GM12878 (cell line): ENCODE measurements at places on chromosomes 5 and 9. TPM values are rescaled to one million over a fixed set of nuclear protein-coding genes. Genes with fewer than 3 reads are reported as not detected.

- DNase-seq = no peak
Observed at GRCh38 chr5:15132816-15133405, 261.3 kb upstream of the ANKH start.

DNA sequence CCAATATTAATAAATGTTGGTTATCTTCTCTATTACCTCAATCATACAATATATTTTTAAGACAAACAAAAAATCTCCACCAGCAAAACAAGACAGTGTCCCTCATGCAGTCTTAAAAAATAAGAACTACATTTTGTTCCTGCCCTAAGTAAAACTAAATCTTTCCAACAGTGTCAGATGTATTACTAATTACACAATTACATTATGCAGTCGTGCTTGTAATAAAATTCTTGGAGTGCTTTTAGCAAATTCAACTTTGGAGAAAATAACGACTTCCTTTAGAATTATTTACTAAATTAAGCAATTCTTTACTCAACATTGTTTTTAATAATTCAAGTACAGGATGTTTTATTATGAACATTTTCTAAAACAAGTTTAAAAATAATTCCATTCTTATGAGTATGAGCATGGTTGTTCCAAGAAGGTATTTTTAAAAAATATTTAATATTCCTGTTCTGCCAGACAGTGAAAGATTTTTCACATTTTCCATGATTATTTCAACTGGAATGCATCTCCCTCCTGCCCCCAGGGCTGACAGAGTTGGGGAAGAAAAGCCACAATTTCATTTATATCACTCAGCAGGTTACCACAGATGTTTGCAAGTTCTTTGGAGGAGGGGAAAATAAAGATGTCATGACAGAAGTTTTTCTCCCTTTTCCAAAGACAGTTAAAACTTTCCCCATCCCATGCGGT is 137.9 kb downstream of the FAM114A2 start:
- DNase-seq = no peak

Gene TERT
- 5.6 and 6.1 TPM in 2 replicates for polyA plus RNA-seq

GRCh38 chr9:89453452-89453851 is 44.5 kb downstream of the SEMA4D start:
- DNase-seq = no peak

Gene PCDHA13
- polyA plus RNA-seq = not detected in 2 replicates

Gene N4BP3
- 3.4 and 3.7 TPM in 2 replicates for polyA plus RNA-seq

- peak; percentile 84 for DNase-seq
Observed at GRCh38 chr9:95822583-95823431, 52.7 kb upstream of the ERCC6L2 start.

GRCh38 chr9:7601739-7602138 is 197.8 kb downstream of the DMAC1 start:
- no peak for DNase-seq

DNA sequence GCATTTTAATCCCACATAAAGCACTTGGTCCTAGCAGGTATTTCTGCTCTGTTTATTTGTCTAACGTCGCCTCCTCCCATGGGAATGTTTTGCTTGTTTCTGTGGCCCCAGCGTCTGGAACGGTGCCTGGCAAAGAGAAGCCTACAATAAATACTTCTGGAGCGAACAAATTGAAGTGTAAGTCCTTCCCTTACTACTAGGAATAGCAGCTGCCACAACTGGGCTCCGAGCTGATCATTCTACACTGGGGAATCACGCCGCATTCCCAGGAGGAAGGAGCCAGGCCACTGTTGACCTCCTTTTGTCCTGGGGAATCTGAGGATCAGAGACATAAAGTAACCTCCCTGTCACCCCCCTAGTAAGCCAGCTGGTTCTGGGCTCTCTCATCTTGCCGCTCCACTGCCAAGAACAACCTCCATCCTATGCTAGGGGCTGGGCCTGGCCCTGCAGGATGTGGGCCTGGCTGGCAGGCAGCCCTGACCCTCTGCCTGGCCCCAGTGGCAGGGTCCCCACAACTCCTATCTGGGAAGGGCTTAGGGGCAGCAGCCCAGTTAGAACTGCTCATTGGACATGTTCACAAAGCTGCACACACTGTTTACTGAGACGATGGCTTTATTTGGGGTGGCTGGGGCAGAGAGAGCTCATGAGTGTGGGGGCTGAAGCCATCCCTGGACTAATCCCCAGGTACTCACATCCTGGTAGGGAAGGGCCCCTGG is 82.8 kb downstream of the GTF3C4 start:
- no peak for DNase-seq

- peak; percentile 61 for DNase-seq
Observed at GRCh38 chr5:99004960-99005359, 76.2 kb upstream of the CHD1 start.

GRCh38 chr9:73270967-73271721 is 119.5 kb downstream of the ANXA1 start:
- DNase-seq = no peak

GRCh38 chr5:74334762-74335384 is 305.7 kb downstream of the ENC1 start:
- no peak for DNase-seq

Gene HCN1
- not detected in 2 replicates for polyA plus RNA-seq

DNA sequence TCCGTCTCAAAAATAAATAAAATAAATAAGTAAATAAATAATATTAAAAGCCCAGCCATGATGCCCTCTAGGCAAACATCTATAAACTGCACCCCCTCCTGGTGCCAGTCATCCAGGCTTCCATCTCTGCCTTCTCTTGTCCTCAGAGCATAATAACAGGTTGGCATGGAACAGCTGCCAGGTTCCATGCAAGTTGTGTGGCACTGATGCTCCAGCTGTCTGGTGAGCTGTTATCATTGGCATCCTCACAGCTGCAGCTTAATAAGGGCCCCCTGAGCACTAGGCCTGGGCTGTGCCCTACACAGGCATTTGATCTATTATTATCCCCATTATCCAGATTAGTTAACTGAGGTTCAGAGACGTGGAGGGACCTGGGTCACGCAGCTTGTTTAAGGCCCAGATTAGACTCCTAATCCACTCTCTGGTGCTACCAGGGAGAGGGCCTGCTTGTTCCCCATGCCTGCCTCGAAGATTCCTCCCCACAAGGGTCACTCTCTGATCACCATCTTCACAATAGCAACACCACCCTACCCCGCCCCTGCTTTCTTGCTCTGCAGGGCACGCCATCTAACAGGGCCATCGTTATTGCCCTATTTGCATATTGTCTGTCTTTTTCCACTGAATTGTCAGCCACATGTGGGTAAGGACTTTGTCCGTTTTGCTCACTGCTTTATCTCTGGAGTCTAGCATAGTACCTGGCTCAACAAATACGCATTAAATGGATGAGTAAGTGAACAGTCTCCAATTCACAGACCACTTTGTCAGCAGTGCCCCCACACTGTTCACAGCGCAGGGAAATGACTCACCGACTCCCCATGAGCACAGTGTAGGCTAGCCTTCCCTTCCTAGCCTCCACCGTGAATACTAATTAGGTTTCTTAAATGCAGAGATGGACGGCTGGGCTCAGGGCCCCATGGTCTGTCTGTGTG is 1.5 kb upstream of the DNM1 start:
- DNase-seq = no peak

Gene SPZ1
- not detected in 2 replicates for polyA plus RNA-seq

Gene INSL4
- not detected in 2 replicates for polyA plus RNA-seq

Gene FAM221B
- 0.04 TPM in 1 of 2 replicates, not detected in the other for polyA plus RNA-seq

- DNase-seq = no peak
Observed at GRCh38 chr9:97474372-97474925, 27.0 kb upstream of the TMOD1 start.

GRCh38 chr5:151081431-151082281 is 822 bp upstream of the TNIP1 start:
- no peak for DNase-seq

DNA sequence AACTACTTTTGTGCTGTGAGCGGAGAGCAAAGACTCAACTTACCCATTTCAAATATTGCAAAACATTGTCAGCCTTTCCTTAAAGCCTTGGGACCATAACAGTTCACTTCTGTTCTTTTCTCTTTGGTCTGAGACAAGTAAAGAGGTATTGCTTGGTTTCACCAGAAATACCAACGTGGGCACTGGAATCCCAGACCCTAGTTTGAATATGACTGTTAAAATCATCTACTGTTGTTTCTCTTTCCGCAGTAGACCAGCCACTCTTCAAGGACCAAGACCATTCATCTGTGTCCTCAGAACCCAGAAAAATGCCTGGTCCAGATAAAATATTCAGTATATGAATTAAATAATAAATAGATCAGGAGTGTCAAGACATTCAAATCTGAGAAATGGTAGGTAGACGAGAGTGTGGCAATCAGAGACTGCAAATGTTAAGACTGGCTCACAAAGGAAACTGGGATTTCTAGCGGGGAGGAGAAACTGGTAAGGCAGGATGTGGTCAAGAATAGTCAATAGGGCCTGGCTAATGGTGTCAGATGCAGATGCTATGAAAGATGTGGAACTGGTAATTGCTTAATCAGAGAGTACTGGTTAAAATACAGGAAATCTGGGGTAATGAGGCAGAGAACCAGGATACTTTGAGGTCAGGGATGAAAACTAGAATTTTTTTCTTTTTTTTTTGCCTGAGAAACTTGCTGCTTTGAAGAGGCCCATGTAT is 82.1 kb upstream of the IL33 start:
- DNase-seq = peak; percentile 69

DNA sequence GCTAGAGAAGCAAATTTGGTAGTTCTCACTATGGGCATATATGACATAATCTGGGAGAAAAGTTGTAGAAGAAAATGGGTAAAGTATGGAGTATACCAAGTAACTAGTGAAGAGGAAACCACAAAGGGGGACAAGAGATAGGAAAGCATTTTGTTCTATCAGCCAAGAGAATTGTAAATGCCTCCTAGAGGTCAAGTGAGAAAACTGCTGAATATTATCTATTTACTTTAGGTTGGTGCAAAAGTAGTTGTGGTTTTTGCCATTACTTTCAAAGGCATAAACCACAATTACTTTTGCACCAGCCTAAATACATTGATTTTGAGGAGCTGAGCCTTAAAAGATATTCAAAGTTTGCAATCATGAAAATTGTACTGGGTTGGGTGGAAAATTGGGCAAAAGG is 126.7 kb upstream of the GRHPR start:
- no peak for DNase-seq

- no peak for DNase-seq
Observed at GRCh38 chr9:90778746-90779145, 22.9 kb upstream of the SYK start.

Gene ADRA1B
- polyA plus RNA-seq = not detected in 2 replicates

- no peak for DNase-seq
Observed at GRCh38 chr5:22926574-22926973, 73.4 kb upstream of the CDH12 start.

DNA sequence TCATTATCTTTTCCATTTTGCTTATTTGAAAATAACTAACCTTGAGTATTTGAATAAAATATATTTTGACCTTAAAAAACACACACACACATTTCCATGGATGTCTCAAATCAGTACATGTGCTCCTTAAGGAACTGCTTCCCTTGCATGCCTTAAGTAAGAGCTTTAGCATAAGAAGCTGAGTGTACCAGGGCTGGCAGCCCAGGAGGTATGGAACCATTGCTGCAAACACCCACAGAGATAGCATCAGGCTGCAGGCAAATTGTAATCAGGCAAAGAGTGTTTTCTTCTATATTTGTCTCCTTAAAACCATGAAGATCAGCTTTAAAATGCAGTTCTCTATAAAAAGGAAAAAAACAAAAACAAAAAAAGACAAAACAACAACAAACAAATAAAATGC is 160.6 kb downstream of the PLK2 start:
- DNase-seq = no peak

Gene UGT3A2
- not detected in 2 replicates for polyA plus RNA-seq

Gene NSD1
- polyA plus RNA-seq = 34.5 and 39.5 TPM in 2 replicates
